ENCODE measurements at places on chromosomes 4 and X.

DNA sequence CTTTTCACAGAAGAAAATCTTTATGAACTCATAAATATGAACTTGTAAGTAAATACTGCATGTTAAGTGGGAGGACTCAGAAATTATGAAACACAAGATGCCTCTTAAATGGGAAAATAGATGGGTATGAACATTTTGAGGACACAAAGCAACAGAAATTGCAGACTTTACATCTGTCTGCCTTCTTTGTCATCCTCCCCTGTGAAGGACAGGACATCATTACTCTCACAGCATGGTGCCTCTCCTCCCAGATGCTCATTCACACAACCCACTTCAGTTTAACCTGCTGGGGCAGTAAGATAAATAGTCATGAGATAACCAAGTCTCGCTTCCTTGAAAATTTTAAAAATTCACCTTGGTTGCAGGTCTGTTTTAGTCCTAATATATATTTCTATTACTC, 144.5 kb downstream of the APBB2 start:
- peaks cover 44% of the 10 kb centered on the region for H3K4me1 ChIP-seq
- H3K27ac ChIP-seq: no peak overlapping the region
- no peak overlapping the region for H3K4me3 ChIP-seq
- H3K36me3 ChIP-seq: no peaks in the 10 kb centered on the region
- no peak for DNase-seq
- no peaks in the 10 kb centered on the region for H3K27me3 ChIP-seq

GRCh38 chr4:10698172-10698571, 13.6 kb upstream of the CLNK start:
- DNase-seq: no peak
- H3K27me3 ChIP-seq: no peaks in the 10 kb centered on the region
- H3K36me3 ChIP-seq: no peaks in the 10 kb centered on the region
- no peak overlapping the region for H3K27ac ChIP-seq
- H3K4me3 ChIP-seq: no peak overlapping the region

GRCh38 chrX:40011322-40012038, 86.3 kb downstream of the BCOR start:
- H3K4me3 ChIP-seq: no peak overlapping the region
- no peaks in the 10 kb centered on the region for H3K27me3 ChIP-seq
- H3K27ac ChIP-seq: peak overlapping the region; percentile 93
- H3K4me1 ChIP-seq: peaks cover 59% of the 10 kb centered on the region
- DNase-seq: no peak

GRCh38 chrX:43949669-43950068, 23.5 kb downstream of the NDP start:
- H3K4me1 ChIP-seq: no peaks in the 10 kb centered on the region
- no peaks in the 10 kb centered on the region for H3K27me3 ChIP-seq
- no peaks in the 10 kb centered on the region for H3K36me3 ChIP-seq
- DNase-seq: no peak
- H3K27ac ChIP-seq: no peak overlapping the region

DNA sequence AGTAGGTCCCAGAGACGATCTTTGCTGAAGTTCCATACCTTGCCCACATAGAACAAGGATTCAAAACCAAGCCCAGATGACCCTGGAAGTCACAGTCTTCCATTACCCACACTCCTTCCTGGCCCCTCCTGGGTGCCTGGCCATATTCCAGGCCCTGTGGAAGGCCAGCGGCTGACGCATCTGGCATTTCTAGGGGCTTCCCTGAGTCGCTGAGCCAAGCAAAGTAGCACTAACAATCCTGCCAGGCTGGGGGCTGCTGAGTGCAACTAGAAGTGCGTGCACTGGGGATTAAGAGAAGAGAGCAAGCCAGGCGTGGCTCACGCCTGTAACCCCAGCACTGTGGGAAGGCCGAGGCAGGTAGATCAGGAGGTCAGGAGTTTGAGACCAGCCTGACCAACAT, 175.2 kb upstream of the CPEB2 start:
- H3K36me3 ChIP-seq: no peaks in the 10 kb centered on the region
- H3K4me3 ChIP-seq: no peak overlapping the region
- no peak for DNase-seq
- no peaks in the 10 kb centered on the region for H3K27me3 ChIP-seq
- no peaks in the 10 kb centered on the region for H3K4me1 ChIP-seq
- no peak overlapping the region for H3K27ac ChIP-seq

DNA sequence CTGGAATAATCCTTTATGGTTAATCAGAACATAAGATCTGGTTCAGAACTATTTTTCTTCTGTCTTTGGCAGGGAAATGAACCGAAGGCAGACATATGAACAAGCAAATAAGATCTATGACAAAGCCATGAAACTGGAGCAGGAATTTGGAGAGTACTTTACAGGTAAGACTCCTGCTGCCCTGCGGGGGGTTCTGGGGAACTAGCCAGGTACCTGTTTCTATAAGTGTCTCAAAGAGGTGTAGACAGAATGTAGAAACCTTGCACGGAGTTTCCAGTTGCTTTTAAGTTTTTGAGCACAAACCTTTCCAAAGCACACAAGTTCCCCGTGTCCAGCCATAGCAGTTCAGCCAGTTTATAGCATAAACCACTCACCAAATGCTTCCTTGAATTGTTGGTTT, 56.2 kb downstream of the DLG3 start:
- no peaks in the 10 kb centered on the region for H3K4me1 ChIP-seq
- no peak for DNase-seq
- H3K36me3 ChIP-seq: no peaks in the 10 kb centered on the region
- H3K27ac ChIP-seq: no peak overlapping the region
- H3K27me3 ChIP-seq: no peaks in the 10 kb centered on the region
- no peak overlapping the region for H3K4me3 ChIP-seq

DNA sequence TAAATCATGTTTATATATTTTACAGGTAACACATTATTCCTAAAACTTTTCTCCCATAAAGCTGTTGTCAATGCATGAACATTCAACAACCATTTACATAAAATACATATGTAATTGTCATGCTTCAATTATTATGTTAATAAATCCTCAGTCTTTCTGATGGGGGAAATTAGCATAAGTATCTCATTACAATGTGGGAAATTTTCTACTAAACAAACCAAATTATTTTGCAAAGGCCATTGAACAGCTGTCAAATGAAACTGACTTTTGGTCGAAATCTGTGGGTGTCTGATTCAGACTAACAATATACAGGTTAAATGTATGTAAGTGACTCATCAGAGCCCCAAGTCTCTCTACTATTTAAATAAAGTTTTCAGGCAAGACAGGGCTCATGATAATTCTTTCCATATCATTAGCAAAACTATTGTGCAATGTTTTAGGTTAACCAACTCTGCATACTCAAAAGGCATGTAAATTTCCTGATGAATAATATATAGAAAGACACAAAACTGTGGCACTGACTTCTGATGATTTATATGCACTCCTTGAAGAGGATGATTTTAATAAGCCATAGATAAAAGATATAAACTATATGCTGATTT, 795.3 kb upstream of the AADAT start:
- no peaks in the 10 kb centered on the region for H3K27me3 ChIP-seq
- H3K27ac ChIP-seq: no peak overlapping the region
- DNase-seq: no peak
- no peaks in the 10 kb centered on the region for H3K36me3 ChIP-seq

- no peak overlapping the region for H3K4me3 ChIP-seq
- H3K4me1 ChIP-seq: no peaks in the 10 kb centered on the region
- no peak overlapping the region for H3K27ac ChIP-seq
- DNase-seq: no peak
These were observed 206.6 kb upstream of the GYPA start for GRCh38 chr4:144347121-144347520.

DNA sequence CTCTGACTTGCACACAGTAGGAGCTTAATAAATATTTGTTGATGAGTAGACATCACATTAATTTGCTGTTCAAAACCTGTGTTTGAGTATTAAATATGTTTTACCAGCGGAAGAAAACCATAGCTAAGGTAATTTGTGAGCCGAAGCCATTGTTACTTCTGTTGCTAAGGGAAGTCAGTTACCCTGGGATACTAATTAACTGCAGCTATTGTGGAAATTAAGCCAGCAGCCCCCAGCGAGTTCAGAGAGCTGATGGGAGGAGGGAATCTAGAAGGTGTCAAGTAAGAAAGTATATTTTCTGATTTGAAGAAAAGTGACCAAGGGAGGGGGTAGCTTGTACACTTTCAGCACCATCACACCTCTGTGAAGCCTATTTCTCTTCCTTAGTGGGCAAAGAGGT, 76.7 kb upstream of the IGSF1 start:
- H3K36me3 ChIP-seq: no peaks in the 10 kb centered on the region
- no peak overlapping the region for H3K4me3 ChIP-seq
- H3K27ac ChIP-seq: no peak overlapping the region
- H3K4me1 ChIP-seq: no peaks in the 10 kb centered on the region
- no peak for DNase-seq

- no peak overlapping the region for H3K27ac ChIP-seq
- peaks cover 4% of the 10 kb centered on the region for H3K27me3 ChIP-seq
- no peak overlapping the region for H3K4me3 ChIP-seq
- peaks cover 33% of the 10 kb centered on the region for H3K4me1 ChIP-seq
- no peak for DNase-seq
These were observed 132.7 kb downstream of the PALLD start for GRCh38 chr4:168629566-168629965.

DNA sequence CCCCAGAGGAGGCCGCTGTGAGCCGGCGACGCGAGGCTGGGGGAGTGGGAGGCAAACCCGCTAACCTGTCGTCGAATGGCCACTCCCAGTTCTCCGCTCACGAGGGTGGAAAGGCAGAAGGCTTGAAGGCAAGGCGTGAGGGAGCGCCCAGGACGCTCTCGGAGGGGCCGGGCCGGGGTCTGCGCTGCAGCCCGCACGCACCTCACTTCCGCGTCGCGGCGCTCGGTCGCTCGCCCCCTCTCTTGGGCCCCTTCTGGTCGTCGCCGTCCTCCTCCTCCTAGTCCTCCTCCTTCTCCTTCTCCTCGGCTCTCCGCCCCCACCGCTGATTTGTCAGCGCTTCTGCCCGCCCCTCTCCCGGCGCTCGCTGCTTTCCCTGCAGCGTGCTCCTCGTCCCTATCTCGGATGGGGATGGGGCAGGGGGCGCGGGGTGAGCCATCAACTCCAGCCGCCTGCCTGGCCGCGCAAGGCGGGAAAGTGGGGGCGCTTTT, at the start of gene SNCA:
SNCA (minus strand) TSS at position 265 of the 488 bp plus-strand sequence. CDS start 1,494 bp downstream, outside the sequence.
- no peak within 1 kb of the TSS for H3K27ac ChIP-seq
- H3K4me3 ChIP-seq: peak within 1 kb of the TSS; percentile 30
- H3K4me1 ChIP-seq: no peaks in the 10 kb centered on the region
- peaks cover 33% of the 10 kb centered on the region for H3K27me3 ChIP-seq
- no peaks in the 10 kb centered on the region for H3K36me3 ChIP-seq

GRCh38 chr4:102843938-102844337, 16.6 kb upstream of the UBE2D3 start:
- H3K4me3 ChIP-seq: no peak overlapping the region
- no peak overlapping the region for H3K27ac ChIP-seq
- no peak for DNase-seq
- peaks cover 15% of the 10 kb centered on the region for H3K36me3 ChIP-seq

GRCh38 chr4:160375772-160376452, 1273.0 kb downstream of the RAPGEF2 start:
- H3K36me3 ChIP-seq: no peaks in the 10 kb centered on the region
- H3K27ac ChIP-seq: no peak overlapping the region
- no peaks in the 10 kb centered on the region for H3K4me1 ChIP-seq
- DNase-seq: no peak

DNA sequence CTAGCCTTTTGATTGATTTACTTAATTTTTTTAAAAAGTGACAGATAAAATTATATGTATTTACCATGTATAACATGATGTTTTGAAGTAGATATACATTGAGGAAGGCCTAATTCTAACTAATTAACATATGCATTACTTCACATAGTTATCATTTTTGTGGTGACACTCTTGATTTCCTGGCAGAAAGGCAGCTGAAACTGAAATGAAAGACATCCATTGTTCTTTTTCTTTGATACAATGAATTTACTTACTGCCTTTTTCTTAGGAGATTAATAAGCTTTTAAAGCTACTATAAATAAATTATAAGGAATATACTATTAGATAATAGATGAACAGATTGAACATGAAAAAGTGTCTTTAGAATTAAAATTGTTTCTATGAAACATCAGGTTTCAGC, 26.7 kb downstream of the ANKRD50 start:
- H3K27me3 ChIP-seq: no peaks in the 10 kb centered on the region
- no peak overlapping the region for H3K4me3 ChIP-seq
- no peaks in the 10 kb centered on the region for H3K4me1 ChIP-seq

DNA sequence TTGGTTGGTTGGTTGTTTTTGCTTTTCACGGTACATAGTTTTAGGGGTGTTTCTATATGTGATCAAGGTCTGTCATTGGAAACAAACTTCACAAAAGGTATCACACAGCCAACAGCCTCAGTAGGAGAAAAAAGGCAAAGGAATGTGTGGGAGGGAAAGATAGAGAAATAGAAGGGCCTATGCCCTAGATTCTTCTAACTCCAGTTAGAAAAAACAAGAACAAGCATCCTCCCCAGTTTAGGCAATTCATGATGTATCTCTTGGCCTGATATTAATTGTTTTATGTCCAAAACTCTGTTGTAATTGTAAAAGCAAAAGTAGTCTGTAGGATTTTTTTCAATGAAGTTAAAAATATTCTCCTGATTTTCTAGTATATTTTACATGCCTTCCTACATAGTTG, 192.4 kb upstream of the EDNRA start:
- H3K36me3 ChIP-seq: no peaks in the 10 kb centered on the region
- no peak overlapping the region for H3K4me3 ChIP-seq
- no peak for DNase-seq
- H3K4me1 ChIP-seq: no peaks in the 10 kb centered on the region
- no peaks in the 10 kb centered on the region for H3K27me3 ChIP-seq
- H3K27ac ChIP-seq: no peak overlapping the region

DNA sequence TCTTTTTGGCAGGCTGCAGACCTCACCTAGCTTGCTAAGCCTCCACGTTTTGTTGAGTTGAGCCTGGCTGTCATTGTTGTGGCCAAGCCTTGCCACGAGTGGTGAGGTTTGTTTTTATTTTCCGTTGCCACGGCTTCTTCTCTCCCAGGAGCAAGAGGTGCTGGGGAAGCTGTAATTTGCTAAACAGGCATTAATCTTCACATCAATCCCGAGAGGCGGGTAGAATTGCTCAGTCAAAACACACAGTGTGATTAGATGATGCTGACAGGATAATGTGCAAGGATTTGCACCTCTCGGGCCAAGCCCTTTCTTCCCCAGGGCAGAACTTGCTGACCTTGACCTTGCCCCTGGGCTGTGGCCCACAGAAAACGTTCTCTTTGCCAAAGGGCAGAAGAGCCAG, 72.2 kb upstream of the ATP6AP2 start:
- no peaks in the 10 kb centered on the region for H3K27me3 ChIP-seq
- no peaks in the 10 kb centered on the region for H3K4me1 ChIP-seq
- no peak overlapping the region for H3K4me3 ChIP-seq
- no peak for DNase-seq
- no peak overlapping the region for H3K27ac ChIP-seq
- H3K36me3 ChIP-seq: no peaks in the 10 kb centered on the region
